ENCODE measurements at places on chromosomes 5 and 9.

GRCh38 chr9:2790466-2790865 is 53.4 kb downstream of the PUM3 start:
- no peak for DNase-seq

GRCh38 chr5:170296036-170296934 is 1.3 kb downstream of the LCP2 start:
- DNase-seq: no peak

GRCh38 chr9:82436475-82436874 is 447.9 kb downstream of the SPATA31D1 start:
- DNase-seq: no peak

GRCh38 chr9:95218773-95219172 is 98.7 kb downstream of the FANCC start:
- DNase-seq: no peak

- no peak for DNase-seq
These were observed 61.7 kb downstream of the OTULIN start for GRCh38 chr5:14726066-14726838.

GRCh38 chr9:75979362-75979761 is 88.9 kb downstream of the PCSK5 start:
- peak; percentile 41 for DNase-seq

- no peak for DNase-seq
These were observed 38.2 kb downstream of the DNAJC21 start for GRCh38 chr5:34967540-34967939.

DNA sequence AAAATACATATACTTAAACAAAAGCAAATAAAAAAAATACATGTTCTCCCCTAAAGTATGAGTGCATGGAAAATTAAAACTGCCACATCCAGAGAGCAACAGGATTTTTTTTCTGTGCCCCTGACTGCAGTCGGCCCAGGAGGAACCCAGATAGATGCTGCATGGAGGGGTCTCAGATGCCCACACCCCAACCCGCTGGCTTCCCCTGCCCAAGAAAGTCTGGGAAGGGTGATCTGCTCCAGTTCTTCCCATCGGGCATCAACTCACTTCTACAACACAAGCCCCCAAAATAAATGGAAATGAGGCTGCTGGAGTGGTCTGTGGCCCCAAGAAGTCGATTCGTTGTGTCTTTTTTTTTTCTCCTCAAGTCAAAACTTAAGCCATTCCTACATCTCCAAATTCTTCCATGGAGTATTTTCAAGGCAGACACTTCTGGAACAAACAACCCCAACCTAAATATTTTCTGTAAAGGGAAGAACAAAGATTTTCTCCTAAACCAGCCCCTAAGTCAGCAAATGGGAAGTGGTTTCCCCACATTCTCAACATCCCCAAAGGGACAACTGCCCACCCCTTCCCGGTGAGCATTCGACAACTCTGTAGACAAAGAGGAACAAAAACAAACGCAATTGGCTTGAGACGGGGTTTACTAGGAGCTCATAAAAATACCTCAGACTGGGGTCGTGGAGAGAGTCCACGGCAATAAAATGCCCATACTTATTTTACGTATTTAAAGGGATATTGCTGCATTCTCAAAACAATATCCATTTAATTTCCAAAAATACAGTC is 46.7 kb downstream of the ROR2 start:
- no peak for DNase-seq

GRCh38 chr9:114633438-114634089 is 22.5 kb downstream of the TMEM268 start:
- DNase-seq: no peak

DNA sequence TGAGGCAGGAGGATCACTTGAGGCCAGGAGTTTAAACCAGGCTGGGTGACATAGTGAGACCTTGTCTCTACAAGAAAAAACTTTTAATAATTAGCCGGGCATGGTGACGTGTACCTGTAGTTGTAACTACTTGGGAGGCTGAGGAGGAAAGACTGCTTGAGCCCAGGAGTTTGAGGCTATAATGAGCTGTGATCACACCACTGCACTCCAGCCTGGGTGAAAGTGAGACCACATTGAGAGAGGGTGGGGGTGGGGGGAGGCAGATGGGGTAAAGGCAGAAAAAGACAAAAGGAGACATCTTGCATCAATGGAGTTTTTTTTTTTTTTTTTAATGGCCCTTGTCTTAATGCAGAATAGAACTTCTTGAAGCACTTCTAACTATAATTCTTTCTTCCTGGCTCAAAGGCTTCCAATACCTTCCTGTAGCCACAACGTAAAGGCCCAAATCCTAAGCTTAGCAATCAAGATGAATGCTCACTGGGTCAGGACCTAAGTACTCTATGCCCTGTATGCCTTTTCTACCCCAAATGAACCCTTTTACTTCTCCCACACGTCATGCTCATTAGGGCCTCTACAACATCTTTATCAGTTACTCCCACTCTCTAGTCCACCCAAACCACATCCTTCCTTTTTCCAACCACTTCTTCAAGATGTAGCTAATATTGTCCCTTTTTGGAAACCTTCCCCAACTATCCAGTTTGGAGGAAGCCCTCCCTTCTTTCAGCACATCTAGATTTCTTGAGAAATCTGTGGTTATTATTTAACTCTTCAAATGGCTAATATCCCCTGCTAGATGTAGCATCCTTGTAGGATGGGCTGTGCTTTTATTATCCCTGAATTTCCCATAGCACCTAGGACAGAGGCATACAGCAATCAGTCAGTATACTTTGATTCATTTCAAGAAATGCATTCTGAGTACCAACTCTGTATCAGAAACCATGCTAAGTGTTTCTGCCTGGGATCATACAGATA is 40.8 kb downstream of the CSF2 start:
- peak; percentile 7 for DNase-seq

DNA sequence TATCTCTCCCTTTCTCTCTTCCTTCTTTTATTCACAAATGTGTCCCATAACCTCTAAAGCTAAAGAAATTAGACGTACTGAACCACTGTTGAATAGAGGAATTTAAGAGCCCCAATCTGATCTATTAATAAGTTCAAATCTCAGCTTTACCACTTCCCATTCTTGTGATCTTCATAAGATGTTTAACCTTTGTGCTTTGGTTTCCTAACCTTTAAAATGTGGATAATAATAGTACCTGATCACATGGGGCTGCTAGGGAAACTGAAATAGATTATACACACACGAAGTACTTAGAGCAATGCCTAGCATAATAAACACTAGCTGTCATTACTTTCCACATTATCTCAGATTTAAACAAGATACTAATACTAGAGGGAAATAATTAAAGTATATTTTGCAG is 324.3 kb upstream of the SEMA6A start:
- DNase-seq: no peak

GRCh38 chr5:61202213-61202612 is 39.9 kb upstream of the SMIM15 start:
- DNase-seq: no peak

DNA sequence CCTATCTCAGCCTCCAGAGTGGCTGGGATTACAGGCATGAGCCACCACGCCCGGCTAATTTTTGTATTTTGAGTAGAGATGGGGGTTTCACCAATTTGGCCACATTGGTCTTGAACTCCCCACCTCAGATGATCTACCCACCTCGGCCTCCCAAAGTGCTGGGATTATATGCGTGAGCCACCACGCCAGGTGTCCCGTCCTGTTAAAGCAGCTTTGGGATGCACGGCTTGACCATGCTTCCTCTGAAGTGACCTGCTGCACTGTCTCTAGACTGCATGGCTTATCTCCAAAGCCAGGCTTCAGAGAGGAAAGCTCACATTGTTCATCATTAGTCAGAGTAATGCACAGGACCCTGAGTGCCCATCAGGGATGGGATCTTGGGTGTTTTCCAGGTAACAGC is 45.4 kb downstream of the SEMA4D start:
- DNase-seq: no peak

- DNase-seq: no peak
These were observed 23.0 kb downstream of the EPB41L4B start for GRCh38 chr9:109297899-109298298.

GRCh38 chr9:5052838-5053237 is 67.8 kb downstream of the JAK2 start:
- DNase-seq: no peak

DNA sequence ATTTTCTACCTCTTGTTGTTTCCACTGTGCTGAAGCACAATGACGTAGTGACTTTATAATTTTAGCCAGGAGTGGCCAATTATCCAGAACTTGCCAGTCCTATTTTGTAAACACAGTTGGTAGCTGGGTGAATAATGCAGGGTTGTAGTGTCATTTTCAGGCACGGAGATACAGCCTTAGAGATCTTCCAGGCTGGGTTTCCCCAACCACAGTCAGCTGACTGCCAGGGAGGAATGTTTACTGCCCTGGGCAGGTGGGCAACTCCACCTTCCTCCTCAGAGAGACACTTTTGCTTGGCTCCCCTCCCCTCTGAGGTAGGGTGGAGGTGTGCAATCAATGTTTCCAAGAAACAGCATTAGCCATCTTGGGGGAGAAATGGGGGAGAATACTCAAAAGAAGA is 228.1 kb upstream of the NR4A3 start:
- DNase-seq: no peak

GRCh38 chr9:31535651-31536050 is 848.8 kb upstream of the ACO1 start:
- DNase-seq: no peak

DNA sequence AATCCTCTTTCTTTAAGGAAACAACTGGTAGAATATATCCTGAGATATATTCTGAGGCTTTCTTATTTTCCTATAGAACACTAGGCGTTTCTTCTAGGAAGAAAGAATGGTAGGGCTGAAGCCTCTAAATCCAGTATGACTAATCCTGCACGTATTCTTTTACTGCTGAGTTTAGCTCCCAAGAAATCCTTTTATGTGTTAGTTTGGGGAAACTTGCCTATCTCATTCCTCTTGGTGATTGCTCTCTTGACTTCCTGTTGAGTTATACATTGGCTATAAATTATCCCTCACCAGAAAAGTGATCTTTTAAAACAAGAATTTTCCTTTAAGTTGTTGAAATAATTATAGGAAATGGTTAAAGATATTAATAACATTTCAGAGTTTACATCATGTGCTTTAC is 422.9 kb downstream of the TMEM161B start:
- DNase-seq: no peak

GRCh38 chr9:7984203-7984602 is 184.6 kb upstream of the DMAC1 start:
- no peak for DNase-seq

- DNase-seq: peak; percentile 17
These were observed 71.7 kb downstream of the PCSK5 start for GRCh38 chr9:75962013-75962661.

GRCh38 chr9:72703574-72703973 is 182.2 kb downstream of the TMC1 start:
- no peak for DNase-seq

- DNase-seq: no peak
These were observed 179.2 kb downstream of the FGF18 start for GRCh38 chr5:171598641-171599152.
